ENCODE measurements at places on chromosomes 6 and 20. TPM values are rescaled to one million over a fixed set of nuclear protein-coding genes. Genes with fewer than 3 reads are reported as not detected.
A peak's percentile ranks its signal among the peaks of the same experiment; 100 is the strongest.

Gene CCN5
- total RNA-seq: 0.94 TPM

Gene ZNF343
- total RNA-seq: 6.5 TPM

Gene C6orf58
- total RNA-seq: 0.31 TPM

Gene BPHL
- total RNA-seq: 15.1 TPM

Gene SMPDL3A
- total RNA-seq: 1.8 TPM

Gene CYP24A1
- total RNA-seq: 665 TPM

DNA sequence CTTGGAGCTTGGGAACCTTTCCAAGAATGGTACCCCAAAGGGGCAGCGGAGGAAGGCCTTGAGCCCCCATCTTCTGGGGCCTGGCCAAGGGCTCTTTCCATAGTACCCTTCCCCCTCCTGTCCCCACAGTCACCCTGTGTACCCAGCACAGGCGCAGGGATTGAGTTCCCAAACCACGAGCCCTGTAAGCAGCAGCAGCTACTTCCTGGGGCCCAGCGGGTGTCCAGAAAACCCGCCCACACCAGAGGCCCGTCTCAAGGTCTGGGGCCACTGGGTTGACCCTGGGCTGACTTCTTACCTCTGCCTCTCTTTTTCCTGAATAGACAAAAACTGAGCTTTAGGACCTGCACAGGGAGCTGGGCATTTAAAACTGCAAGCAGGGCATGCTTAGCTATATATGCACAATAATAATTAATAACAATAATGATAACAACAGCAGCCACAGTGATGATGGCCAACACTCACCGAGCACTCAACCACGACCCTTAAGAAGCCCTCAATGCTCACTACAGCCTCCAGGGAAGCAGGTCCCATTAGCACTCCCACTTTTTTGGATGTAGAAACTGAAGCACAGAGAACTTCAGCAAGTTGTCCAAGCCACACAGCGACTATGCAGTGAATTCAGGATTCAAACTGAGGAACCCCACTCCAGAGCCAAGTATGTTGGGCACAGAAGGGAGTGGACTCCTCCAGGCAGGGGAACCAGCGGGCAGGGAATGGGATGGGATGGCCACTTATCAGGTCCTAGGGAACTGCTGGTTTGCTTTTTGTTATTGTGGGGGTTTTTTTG lies 14.5 kb downstream of the NOL4L start:
- no peak for DNase-seq

- no peak for DNase-seq
Measured at GRCh38 chr6:28264834-28265401, 2.0 kb upstream of the ZSCAN26 start.

DNA sequence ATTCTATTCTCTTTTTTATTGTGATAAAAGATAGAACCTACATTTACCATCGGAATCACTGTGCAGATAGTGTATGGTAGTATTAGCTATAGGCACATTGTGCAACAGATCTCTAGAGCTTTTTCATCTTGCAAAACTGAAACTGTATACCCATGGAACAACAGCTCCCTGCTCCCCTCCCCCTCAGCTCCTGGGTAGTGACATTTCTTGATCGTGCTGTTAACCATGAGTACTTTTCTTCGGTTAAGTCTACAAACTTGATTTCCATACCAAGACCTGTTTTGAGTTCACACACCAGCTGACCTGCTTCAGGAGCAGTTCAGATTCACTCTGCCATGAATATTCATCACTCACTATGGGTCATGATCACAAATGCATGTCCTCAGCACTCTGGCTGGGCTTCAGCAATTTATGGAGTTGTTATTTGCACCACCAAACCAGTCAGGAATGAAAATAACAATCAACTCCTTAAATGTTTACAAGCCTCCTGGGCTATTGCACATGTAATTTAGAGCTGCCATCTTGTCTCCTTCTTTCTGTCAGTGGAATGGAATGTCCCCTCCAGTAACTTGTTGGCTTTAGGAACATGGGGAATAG lies 32.8 kb downstream of the PRDM1 start:
- no peak for DNase-seq

DNA sequence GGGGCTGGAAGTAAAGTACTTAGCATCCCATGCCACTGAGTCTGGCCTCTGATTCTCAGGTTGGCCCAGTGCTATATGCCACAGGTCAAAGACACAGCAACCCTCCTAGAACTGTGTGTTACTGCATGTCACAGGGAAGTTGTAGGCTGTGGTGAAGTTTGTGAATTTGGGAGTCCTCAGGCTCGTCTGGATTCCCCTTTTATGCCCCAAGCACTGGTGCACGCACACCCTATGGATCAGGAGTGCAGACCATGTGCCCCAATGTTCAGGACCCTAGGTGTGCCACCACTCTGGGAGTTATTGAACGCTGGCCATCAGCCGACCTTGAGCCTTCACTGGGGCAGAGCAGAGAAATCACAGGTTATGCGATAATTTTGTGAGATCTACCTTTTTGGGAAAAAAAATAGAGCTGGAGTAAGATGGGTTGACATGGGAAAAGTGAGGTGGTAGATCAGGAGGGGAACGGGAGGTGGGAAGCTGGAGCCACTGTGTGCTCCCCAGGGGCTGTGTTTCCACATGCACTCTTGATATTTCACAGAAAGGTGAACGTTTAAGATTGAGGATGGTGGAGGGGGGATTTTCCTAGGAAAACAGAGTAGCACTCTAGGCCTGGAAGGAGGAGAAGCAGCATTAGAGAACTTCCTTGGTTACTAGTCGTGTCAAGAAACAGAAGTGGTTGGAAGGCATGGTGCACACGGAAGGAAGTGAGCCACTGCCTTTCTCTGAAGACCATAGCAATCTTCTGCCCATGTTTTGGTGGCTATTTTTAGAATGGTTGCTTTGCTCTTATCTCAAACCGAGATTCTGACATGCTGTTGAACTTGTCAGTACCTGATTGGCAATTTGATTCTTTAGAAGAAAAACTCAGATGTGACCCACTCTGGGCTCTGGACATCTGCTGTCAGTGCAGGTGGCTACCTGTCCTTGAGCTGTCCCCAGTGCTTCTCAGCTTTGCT lies 44.1 kb downstream of the DUSP22 start:
- DNase-seq: no peak

DNA sequence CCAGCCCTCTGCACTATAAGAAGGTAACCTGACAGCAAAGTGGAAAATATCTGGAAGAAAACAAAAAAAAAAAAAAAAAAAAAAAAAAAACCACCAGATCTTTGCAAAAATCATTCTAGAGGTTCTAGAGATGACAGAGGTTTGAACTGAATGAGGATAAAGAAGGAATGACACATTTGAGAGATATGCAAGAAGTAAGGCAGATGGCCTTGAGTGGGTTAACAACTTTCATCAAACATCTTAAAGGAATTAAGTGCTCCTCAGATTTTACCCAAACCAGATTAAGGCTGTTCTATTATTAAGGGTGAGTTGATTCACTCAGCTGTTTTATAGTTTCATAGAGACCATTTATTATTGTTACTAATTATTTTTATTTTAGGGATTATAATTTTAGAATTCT lies 62.0 kb downstream of the RSPO3 start:
- no peak for DNase-seq

- no peak for DNase-seq
Measured at GRCh38 chr6:108578166-108578565, 17.4 kb downstream of the FOXO3 start.

DNA sequence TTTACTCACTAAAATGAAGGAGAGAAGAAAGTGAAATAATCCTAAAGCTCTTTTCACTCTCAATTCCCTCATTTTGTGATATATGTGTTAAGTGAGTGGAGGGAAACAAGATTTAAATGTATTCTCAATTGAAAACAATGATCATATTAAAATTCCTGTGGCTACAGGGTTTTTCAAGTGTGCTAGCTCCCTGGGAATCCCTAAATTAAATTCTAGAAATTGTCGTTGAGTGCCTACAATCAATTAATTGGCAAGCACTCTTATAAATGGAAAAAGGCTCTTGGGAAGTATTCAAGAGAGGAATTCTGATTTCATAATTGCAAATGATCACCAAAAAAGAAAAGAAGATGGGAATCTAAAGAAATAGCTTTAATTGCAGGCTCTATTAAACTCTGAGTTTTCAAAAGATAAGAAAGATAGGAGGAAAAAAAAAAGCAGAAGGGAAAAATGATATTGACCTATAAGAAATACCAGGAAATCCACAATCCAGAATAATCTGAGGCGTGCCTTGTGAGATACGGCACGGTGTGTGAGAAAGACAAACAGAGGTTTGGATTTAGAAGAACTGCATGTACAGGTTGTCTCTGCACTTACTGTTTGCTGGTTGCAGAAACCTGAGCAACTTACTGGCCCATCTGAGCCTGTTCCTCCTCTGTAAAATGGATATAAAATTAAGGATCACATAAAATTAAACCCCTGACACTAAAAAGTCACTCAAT lies 18.3 kb upstream of the MBOAT1 start:
- DNase-seq: no peak

DNA sequence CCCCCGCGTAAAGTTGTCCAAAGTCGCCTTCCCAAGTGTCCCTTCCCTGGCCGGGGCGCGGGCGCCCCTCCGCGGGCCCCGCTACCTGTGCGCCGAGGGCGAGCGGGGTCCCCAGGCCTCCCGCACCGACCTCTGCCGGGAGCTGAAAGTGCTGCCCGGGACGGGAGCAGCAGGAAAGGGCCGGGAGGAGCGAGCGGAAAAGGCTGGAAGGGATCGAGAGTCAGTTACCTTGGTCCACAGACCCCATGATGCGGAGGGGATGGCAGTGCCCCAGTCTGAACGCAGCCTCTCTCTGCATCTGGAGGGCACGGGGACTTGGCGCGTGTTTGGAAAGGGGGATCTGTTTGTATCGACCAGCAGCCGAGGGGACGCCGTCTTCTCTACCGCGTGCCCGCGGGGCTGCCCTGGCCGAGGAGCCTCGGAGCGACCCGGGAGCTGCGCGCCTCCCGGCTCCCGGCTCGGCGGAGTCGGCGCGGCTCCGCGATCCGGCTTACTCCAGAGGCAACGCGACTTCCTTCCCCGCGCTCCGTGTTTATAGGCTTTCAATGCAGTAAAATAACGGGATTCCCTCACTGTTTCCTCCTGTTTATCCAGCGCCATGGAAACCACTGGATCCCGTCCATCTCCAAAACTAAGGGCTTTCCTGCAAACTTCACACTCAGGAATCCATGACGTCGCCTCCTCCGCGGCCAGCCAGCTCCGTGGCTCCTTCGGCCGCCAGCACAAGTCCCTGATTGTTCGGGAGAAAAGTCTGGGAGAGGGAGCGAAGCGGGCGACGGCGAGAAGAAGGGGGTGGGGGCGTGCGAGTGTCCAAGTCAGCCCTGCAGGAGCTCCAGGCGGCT lies 20.0 kb upstream of the NFATC2 start:
- DNase-seq: peak; percentile 50

DNA sequence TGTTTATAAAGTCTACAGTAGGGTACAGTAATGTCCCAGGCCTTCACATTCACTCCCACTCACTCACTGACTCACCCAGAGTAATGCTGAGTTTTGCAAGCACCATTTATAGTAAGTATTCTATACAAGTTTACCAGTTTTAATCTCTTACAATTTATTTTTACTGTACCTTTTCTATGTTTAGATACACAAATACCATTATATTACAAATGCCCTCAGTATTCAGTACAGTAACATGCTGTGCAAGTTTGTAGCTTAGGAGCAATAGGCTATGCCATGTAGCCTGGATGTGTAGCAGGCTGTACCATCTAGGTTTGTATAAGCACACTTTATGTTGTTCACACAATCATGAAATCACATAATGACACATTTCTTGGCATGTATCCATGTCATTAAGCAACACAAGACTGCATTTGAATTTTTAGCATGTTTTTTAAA lies 673.6 kb downstream of the CD109 start:
- no peak for DNase-seq

DNA sequence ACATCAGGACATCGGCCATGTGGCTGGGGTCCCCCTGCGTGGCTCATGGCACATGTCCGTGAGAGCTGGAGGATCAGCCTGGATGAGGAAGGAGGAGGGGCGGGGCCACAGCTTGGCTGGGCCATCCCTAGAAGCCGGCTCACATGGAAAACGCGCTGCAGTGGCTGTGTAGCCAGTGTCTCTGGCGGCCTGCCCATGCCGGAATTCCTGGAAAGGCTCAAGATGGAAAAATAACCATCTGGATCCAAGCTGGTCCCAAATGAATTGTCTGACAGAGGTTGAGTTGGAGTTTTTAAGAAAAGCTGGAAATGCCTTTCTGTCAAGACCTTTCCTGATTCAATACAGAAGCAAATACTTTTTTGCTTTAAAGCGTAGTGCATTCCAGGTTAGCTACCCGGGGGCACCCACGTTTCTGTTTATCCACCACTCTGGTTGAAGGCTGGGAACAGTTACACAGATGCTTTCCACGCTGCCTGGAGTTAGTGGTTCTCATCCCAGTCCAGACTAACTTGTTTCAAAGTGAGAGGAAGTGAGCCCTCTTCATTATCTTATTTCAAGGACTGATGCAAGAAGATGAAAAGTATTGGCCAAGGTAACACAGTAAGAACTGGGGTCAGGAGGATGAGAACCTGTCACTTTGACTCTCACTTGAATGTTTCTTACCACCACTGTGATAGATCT lies 99.0 kb downstream of the GMPR start:
- DNase-seq: no peak

DNA sequence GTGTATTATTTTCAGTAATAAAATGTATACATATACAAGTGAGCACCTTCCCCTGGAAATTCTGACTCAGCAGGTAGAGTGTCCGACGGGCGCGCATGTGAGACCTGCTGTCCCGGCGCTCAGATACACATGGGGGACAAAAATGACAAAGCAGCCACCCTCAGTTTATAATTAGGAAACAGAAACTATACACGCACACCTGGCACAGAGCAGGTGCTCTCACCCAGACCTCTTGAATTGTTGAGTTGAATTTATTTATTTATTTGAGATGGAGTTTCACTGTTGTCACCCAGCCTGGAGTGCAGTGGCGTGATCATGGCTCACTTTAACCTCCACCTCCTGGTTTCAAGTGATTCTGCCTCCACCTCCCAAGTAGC lies 180.4 kb downstream of the ZDHHC14 start:
- DNase-seq: no peak

DNA sequence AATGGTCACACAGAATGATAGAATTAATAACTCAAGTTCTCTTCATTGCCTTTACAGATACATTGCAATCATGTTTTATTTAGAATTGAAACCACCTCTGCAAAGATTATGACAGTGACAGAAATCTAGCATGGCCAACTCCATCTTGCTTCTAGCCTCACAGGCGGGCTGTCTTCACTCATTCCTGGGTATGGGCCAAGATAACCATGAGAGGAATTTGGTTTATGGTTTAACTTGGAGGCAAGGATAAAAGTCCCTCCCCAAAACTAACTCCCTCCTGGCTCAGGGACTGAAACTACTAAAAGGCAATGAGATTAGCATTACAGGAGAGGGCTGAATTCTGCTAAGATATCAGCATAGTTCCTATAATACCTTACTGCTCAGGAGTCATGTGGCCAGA lies 95.2 kb upstream of the CST7 start:
- DNase-seq: no peak

Measured in Calu3 (cell line).